ENCODE measurements at places on chromosomes 7 and 10.

DNA sequence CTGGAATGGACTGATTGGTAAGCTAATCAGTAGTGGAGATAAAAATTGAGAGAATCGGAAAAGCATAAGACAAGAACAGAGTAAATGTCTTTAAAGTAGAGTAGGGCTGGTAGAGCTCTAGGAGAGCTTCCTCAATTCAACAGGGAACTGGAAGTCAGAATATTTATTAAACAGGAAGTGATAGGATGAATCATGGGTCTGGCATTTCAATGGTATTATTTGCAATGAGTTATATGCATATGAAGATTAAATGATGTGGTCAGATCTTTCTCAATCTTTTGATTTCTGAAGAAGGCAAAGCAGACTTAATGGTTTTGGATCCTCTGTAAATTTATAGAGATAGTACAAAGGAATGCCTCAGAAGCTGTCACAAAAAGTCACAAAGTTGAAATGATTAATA lies 349.0 kb downstream of the HPSE2 start:
- H3K4me1 ChIP-seq, result no peaks in the 10 kb centered on the region
- no peak for DNase-seq
- H3K4me3 ChIP-seq, result no peak overlapping the region
- H3K27ac ChIP-seq, result no peak overlapping the region
- H3K36me3 ChIP-seq, result no peaks in the 10 kb centered on the region

DNA sequence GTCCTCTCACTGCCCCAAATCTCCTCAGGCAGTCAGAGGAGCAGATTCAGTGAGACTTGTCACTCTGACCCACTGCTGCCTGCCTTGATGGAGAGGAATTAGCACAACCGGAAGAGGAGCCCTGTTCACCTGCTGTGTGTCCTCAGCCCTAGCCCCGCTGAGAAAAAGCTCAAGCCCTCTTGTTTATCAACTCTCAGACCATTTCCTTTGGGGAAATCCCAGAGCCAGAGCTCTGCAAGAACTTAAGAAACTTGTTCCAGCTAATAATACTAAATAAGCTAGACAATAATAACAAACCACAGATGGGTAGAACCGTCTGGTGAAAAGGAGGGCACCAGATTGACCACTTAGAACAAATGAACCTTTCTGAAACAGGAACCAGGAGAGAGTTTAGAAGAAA lies 37.7 kb upstream of the ITGB1 start:
- no peaks in the 10 kb centered on the region for H3K27me3 ChIP-seq
- no peak overlapping the region for H3K27ac ChIP-seq
- peaks cover 10% of the 10 kb centered on the region for H3K4me1 ChIP-seq

- H3K4me3 ChIP-seq, result no peak overlapping the region
- DNase-seq, result no peak
- no peaks in the 10 kb centered on the region for H3K36me3 ChIP-seq
- H3K4me1 ChIP-seq, result peaks cover 16% of the 10 kb centered on the region
- no peaks in the 10 kb centered on the region for H3K27me3 ChIP-seq
- peak overlapping the region; percentile 71 for H3K27ac ChIP-seq
Measured at GRCh38 chr10:121669028-121669374, 70.8 kb upstream of the FGFR2 start.

DNA sequence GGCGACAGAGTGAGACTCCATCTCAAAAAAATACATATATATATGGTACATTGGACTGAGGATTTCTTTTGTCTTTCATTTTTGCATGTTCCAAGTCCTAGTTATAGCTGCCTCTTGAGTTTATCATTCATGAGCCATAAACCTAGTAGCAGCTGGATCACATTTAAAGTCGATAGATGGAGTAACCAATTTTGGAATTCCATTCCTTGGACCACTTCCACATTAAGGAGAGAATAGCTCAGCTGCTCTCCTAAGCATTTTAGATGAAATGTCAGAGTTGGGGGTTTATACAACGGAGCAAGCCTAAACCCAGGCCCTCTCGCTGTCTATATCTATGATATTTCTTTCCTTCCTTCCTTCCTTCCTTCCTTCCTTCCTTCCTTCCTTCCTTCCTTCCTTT lies 141.2 kb downstream of the LYZL1 start:
- H3K4me3 ChIP-seq, result no peak overlapping the region
- H3K27me3 ChIP-seq, result no peaks in the 10 kb centered on the region
- H3K4me1 ChIP-seq, result no peaks in the 10 kb centered on the region
- no peak for DNase-seq
- H3K27ac ChIP-seq, result no peak overlapping the region
- H3K36me3 ChIP-seq, result no peaks in the 10 kb centered on the region

GRCh38 chr7:87155788-87156187 lies 3.5 kb downstream of the DMTF1 start:
- no peaks in the 10 kb centered on the region for H3K27me3 ChIP-seq
- no peaks in the 10 kb centered on the region for H3K36me3 ChIP-seq
- peaks cover 61% of the 10 kb centered on the region for H3K4me1 ChIP-seq
- no peak for DNase-seq
- peak overlapping the region; percentile 94 for H3K4me3 ChIP-seq

GRCh38 chr7:158955932-158956804 lies 99.8 kb downstream of the DYNC2I1 start:
- H3K27me3 ChIP-seq, result peaks cover 13% of the 10 kb centered on the region
- no peak overlapping the region for H3K27ac ChIP-seq
- H3K4me3 ChIP-seq, result no peak overlapping the region

DNA sequence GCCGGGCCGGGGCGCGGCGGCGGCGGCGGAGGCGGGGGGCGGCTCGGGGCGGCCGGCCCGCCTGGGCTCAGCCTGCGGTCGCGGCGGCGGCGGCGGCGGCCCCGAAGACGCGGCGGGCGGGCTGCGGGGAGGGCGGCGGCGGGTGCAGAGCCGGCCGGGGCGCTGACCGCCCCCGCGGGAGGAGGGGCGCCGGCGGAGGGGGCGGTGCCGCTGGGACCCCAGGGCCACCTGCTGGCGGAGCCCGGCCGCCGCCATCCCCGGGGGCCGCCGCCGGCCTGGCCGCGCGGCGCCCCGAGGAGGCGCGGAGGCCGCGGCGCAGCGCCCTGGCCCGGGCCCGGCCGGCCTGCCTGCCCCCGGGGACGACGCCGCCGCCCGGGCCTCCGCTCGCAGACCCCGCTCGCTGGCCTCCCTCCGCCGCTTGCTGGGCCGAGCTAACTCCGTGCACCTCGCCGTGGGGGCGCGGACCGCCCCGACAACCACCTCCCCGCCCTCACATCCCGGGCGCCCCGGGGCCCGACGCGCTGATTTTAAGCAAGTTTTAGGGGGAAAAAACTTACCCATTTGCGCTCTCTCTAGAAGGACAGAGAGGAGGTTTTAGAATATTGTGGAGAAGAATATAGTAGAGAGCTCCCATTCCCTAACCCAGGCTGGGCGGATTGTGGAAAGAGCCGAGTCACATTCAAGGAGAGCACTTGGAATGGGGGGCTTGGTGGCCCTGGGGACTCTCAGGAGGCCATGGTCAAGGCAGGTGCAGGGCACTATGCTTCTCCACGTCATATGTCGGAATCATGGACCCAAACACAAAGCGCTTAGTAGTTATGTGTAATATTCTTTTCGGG lies at the start of gene BEND7:
BEND7 (minus strand) TSS at position 140 of the 839 bp plus-strand sequence. CDS start 481 bp downstream, outside the sequence.
- peak within 1 kb of the TSS; percentile 65 for H3K27ac ChIP-seq
- H3K4me3 ChIP-seq, result peak within 1 kb of the TSS; percentile 75
- no peaks in the 10 kb centered on the region for H3K27me3 ChIP-seq
- H3K4me1 ChIP-seq, result peaks cover 27% of the 10 kb centered on the region
- DNase-seq, result no peak

- H3K36me3 ChIP-seq, result no peaks in the 10 kb centered on the region
- DNase-seq, result no peak
- no peak overlapping the region for H3K27ac ChIP-seq
- H3K4me3 ChIP-seq, result no peak overlapping the region
Measured at GRCh38 chr7:39746103-39746819, 122.9 kb downstream of the RALA start.

DNA sequence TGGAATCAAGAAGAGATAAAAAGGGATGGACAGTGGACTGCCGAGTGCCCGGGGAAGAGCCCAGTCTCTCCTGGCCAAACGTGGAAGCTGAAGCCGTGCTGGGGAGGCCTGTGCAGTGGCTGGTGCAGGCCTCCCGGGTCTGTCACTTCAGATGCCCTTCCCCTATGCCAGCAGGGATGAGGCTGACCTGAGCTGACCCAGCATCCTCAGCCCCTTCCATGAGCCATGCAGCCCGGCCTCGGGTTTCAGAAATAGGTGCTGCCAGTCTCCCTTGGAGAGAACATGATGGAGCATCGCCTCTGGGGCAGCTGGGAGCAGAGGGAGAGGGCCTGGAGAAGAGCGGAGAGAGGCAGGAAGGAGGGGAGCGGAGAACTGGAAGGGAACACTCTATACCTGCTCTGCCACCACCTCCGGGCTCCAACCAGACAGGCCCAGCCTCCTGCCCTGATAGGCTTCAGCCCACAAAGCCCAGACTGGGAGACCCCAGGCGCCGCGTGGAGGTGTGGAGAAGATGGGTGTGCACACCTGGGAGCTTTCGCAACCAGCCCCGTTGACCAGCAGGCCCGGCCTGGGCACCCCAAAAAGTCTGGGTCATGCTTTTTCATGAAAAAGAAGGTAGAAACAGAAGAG lies 68.6 kb upstream of the PPP2R2D start:
- no peak overlapping the region for H3K4me3 ChIP-seq
- DNase-seq, result no peak
- H3K36me3 ChIP-seq, result no peaks in the 10 kb centered on the region
- no peak overlapping the region for H3K27ac ChIP-seq
- H3K4me1 ChIP-seq, result no peaks in the 10 kb centered on the region

DNA sequence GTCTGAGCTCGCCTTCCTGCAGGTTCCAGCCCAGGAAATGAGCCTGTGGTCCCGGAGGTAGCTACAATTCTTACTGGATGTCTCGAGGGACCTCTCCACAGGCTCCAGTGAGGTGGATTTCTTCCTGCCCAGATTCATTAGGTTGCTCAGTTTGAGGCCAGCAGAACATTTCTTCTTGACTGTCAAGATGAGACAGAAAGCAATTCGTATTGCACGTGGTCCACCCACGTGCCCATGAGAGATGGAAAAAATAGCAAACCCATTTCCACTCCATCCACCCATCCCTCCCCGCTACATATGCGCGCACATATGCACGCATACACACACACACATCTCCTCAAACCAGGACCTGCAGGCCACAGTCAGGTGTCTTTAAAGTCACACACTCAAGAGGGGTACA lies 68.7 kb downstream of the VWA2 start:
- H3K36me3 ChIP-seq, result peaks cover 55% of the 10 kb centered on the region
- no peak for DNase-seq
- H3K4me1 ChIP-seq, result peaks cover 8% of the 10 kb centered on the region
- no peak overlapping the region for H3K27ac ChIP-seq

DNA sequence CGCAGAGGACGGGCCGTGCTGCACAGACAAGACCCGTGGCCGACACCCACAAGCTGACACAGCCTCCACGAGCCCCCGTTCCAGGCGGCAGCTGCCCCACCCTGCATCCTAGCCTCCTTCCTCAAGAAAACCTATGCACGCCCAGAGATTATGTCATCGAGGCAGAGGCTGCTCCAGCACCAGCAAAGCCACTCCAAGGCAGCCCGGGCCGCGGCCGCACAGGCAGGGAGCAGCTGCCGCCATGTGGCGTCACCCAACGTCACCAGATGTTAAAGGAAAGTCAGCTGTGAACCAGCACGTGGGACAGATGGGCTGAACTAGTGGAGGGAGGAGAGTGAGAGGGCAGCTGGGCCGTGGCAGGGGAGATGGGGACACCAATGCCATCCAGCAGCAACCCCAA lies 59.8 kb downstream of the STK32C start:
- no peaks in the 10 kb centered on the region for H3K36me3 ChIP-seq
- no peaks in the 10 kb centered on the region for H3K27me3 ChIP-seq
- H3K4me3 ChIP-seq, result no peak overlapping the region
- no peak for DNase-seq

DNA sequence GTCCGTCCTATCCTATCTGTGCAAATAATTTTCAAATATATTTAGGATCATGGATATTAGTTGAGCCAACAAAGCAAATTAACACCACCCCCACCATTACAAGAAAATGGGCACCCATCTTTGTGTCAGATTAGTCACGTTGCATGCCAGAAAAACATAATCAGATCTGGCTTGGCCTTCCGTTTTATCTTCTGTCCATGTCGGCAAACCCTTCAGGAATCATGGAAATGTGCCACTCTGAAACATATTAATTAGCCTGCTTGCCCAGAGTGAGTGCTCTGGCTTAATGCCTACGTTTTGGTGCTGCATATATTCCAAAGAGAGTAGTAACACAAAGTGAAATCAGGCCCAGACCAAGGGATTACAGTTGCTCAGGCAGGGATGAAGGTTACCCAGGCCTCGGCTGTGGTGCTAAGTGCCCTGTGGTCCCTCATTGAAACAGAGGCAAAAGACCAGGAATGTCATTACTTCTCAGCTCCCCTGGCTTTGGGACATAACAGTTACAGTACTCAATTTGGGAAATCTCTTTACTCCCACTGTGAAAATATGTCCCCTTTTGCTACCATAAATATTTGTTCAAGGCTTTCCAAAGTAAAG lies 154.0 kb upstream of the LSM8 start:
- no peaks in the 10 kb centered on the region for H3K4me1 ChIP-seq
- no peak overlapping the region for H3K4me3 ChIP-seq
- no peaks in the 10 kb centered on the region for H3K36me3 ChIP-seq
- H3K27ac ChIP-seq, result no peak overlapping the region
- no peaks in the 10 kb centered on the region for H3K27me3 ChIP-seq

- DNase-seq, result no peak
- H3K4me1 ChIP-seq, result peaks cover 8% of the 10 kb centered on the region
- no peak overlapping the region for H3K27ac ChIP-seq
- H3K27me3 ChIP-seq, result no peaks in the 10 kb centered on the region
- H3K36me3 ChIP-seq, result no peaks in the 10 kb centered on the region
Measured at GRCh38 chr10:72694476-72695369, 2.8 kb downstream of the MCU start.

GRCh38 chr10:74072503-74072902 lies 74.6 kb downstream of the VCL start:
- DNase-seq, result no peak
- H3K4me1 ChIP-seq, result peaks cover 47% of the 10 kb centered on the region
- H3K27me3 ChIP-seq, result no peaks in the 10 kb centered on the region
- peaks cover 63% of the 10 kb centered on the region for H3K36me3 ChIP-seq
- H3K4me3 ChIP-seq, result no peak overlapping the region

DNA sequence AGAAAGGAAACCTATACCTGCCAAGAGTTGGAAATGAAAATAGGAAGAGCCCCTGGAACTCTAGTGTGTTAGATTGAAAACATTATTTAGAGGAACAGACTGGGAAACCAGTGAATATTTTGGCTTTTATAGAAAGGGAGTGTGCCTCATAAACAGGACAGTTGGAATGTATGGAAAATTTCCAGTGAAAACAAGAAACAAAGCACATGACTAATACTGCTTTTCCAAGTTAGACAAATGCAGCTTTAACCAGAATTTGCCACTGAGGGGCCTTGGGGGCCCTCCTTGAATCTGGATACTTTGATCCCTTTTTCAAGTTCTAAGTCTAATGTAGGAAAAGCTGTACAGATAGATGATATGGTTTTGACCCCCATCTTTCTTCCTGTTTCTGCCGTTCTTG lies 21.2 kb downstream of the ITGB8 start:
- peak overlapping the region; percentile 86 for H3K27ac ChIP-seq
- no peaks in the 10 kb centered on the region for H3K36me3 ChIP-seq
- no peak overlapping the region for H3K4me3 ChIP-seq
- no peaks in the 10 kb centered on the region for H3K27me3 ChIP-seq
- H3K4me1 ChIP-seq, result peaks cover 64% of the 10 kb centered on the region
- DNase-seq, result no peak

Measured in esophagus squamous epithelium (tissue), 5 donors.